Activated CD4-positive, alpha-beta T cell treated with anti-CD3 and anti-CD28 coated beads, Interleukin-2, Interleukin-6, amounts not matched to agents 100 ng/mL and 50 ng/mL, durations not matched to agents 16 hours and 8 hours (primary cell): ENCODE measurements at places on chromosomes 11 and 22.
A peak's percentile ranks its signal among the peaks of the same experiment; 100 is the strongest.

- peak; percentile 72 for DNase-seq
Measured at GRCh38 chr11:123357990-123358827, 71.9 kb upstream of the GRAMD1B start.

GRCh38 chr22:42792909-42793847 lies 63.9 kb downstream of the ARFGAP3 start:
- no peak for DNase-seq

- peak; percentile 74 for DNase-seq
Measured at GRCh38 chr11:102495161-102496042, 35.1 kb downstream of the MMP7 start.

DNA sequence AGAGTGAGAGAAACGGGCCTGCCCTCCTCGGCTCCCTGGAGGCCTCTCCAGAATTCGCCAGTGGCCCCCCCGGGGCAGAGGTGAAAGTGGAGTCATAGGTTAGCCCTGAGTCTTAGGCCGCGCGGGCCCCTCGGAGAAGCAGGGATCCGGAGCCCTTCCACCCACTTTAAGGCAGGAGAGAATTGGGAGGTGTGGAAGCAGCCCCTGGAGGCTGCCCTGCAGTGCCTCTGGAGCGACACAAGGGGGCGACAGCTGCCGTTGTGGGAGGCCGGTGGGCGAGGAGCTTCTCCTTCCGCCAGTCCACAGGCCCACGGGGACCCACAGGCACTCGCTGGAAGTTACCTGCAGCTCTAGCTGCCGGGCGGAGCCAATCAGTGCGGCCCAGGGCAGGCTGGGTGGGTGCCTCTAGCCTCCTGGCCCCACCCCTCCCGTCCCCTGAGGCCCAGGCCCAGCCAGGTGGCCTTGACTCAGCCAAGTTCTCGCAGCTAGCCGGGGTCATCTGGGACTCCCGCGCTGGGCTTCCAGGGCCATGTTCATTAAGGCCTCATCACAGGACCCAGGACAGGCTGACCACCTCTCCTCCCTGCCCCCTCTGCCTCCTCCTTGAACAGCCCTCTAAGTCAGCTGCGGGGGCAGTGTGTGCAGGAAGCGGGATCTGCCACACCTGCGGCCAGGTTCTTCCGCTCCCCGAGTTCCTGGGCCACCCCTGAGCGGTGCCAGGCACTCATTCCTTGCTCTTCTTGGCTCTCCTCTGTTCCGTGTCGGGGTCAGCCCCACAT lies 5.0 kb downstream of the DGKZ start:
- DNase-seq = peak; percentile 73

DNA sequence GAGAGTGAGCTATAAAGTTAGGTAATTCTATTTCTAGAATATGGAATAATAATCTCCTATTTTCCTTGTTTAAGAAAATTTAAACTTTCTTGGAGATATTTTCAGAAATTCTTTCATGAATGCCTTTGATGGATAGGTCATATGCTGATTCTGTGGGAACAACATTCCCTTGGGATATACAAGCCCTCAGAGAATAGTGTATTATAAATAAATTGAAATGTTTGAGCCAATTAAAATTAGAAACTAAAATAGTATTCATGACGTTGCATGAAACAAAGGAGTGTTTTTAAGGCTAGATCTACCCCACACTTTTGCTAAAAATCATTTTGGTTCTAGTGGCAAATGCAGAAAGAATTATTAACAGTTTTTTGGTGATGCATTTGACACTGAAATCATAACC lies 269.3 kb upstream of the ANO3 start:
- DNase-seq = no peak

GRCh38 chr11:86740628-86741483 lies 59.5 kb upstream of the PRSS23 start:
- peak; percentile 67 for DNase-seq
